ENCODE measurements at places on chromosomes 13 and 19.

- no peak for DNase-seq
Observed at GRCh38 chr13:101327871-101328270, 88.4 kb downstream of the NALCN start.

- DNase-seq = peak; percentile 51
Observed at GRCh38 chr19:16185768-16186123, 536 bp downstream of the FAM32A start.

DNA sequence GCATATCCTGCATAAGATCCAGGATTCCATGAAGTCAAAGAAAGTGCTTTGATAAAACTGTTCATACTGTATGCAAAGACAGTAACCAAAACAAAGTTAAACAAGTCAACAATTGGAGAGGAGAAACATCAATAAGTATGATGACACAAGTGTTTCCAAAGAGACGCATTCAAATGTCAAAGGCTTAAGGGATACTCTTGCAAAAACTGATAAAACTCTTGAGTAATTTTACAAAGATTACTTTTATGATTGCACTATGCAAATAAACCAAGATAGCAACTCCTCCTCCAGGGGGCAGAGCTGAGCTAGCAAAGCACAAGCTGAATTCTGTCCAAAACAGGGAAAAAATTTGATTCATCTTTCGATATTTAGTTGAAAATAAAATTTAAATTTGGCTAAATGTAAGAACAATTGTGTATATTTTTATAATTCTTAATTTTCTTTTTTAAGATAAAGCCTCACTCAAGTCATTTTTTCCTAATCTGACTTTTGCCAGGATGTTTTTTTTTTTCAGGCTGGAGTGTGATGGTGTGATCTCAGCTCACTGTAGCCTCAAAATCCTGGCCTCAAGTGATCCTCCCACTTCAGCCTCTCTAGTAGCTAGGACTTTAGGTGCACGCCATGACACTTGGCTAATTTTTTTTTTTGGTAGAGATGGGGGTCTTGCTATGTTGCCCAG lies 84.0 kb downstream of the MZT1 start:
- peak; percentile 56 for DNase-seq

DNA sequence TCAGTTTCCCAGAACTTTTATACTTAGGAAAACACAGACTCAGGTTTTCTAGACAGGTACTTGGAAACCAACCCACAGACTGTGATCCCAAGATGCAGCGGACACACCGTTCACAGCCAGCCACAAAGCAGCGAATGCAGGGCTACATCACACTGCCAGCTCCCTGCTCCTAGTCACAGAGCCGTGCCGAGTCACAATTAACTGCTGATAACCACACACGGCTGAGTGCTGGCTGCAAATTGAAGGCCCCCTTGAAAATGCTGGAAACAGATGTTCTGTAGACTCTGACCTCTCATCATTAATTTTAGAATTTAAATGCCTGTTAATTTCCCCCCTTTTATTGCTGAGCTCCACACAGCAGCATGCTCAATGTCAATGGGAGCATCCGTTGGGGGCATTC lies 78.6 kb upstream of the SIAH3 start:
- no peak for DNase-seq
